ENCODE measurements at places on chromosomes 1 and 21.
A peak's percentile ranks its signal among the peaks of the same experiment; 100 is the strongest.

- DNase-seq: no peak
Measured at GRCh38 chr1:5099558-5099957, 445.1 kb downstream of the AJAP1 start.

DNA sequence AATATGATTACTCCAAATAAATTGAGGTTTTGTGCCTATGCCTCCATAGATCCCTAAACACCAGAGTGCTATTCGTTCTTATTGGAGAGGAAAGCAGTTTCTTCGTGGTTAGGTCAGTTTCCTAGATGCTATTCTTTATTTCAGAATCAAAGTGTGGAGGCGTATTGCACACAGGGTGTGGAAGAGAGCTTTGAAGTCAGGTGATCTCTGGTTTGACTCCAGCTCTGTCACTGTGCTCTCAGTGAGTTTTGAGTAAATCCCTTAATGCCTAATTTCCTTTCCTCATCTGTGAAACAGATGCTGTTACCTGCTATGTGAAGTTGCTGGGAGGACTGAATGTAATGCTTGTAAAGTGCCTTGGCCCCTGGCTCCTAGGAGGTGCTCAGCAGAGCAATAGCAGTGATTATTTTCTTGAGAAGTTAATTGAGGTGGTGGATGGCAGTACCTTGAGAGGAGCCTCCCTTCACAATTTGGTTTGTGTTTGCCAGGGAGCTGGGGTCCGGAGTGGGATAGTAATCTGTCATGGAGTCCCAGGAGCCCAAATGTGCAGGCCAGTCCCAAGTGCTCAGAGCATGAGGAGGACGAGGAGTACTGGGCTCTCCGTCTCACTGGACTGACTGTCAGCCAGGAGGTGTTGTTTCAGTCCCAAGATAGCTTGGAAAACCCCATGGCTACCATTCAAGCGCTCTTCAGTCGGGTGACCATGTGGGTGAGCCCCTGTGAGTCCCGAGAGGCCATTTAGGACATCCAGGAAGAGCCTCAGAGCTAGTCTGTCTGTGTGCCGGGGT, 14.9 kb downstream of the NTPCR start:
- no peak for DNase-seq

DNA sequence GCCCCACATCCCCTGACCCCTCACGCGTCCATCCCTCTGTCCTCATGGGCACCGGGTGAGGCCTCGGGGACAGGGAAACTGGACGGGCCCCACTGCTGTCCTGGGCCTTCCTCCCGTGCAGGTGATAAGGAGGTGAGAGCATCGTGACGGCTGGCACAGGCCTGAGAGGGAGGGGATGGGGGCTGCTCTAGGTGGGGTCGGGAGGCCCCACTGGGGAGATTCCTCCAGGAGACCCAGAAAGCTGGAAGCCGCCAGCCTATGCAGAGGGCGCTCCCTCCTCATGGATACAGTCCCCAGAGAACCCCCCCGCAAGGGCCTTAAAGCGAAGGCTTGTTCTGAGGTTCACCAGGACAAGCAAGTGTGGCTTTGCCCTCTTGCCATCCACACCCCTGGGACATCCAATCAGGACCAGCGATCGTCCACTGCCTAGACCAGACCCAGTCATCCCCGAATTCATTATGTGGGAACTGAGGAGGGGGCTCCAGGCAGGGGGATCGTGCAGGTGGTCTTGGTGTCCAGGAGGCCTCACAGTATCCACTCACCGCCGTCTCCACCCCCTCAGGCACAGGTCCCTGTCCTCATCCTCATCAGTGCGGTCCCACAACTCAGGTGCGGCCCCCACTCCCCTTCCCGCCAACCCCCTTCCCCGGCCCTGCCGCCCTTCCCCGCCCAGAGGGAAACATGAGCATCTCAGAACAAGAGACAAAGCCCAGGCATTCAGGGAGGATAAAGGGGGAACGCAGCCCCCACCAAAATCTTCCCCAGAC, 45.3 kb upstream of the COL18A1 start:
- no peak for DNase-seq

- DNase-seq: peak; percentile 26
Measured at GRCh38 chr1:54052431-54052933, 522 bp downstream of the TMEM59 start.

- no peak for DNase-seq
Measured at GRCh38 chr1:239657291-239657690, 270.9 kb downstream of the CHRM3 start.

- DNase-seq: no peak
Measured at GRCh38 chr1:180123463-180123936, 31.2 kb upstream of the QSOX1 start.

DNA sequence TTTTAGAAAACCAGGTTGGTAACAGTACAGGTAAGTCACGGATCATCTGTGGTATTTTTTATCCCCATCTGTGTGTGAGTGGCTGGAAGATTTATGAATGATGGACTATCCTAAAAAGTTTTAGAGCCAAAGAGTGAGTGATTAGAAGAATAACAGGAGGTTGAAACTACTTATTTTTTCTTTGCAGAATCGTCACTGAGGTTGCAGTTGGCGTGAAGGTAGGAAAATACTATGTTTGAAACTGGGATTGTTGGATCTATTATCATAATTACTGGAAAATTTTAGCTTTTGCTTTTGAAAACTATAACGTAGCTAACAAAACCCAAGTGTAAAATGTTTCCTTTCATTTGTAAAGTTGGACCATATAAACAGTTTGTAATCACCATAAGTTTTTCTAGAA, 1.8 kb downstream of the PTBP2 start:
- DNase-seq: no peak

DNA sequence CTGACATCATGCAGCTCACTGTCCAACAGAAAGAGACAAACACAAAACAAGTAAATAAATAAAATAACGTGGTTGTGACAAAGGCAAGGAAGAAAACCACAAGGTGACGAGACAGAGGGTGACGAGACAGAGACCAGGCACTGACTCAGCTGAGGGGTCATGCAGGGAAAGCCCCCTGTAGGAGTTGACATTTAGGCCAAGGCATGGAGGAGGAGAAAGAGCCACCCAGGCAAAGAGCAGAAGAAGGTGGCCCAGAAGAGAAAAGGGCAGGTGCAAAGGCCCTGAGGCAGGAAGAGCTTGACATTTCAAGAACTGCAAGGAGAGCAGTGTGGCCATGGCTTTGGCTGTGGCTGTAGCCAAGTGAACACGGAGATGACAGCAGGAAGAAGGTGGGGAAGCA, 65.1 kb upstream of the ID3 start:
- peak; percentile 17 for DNase-seq

- DNase-seq: no peak
Measured at GRCh38 chr1:18974005-18974404, 17.5 kb upstream of the IFFO2 start.

DNA sequence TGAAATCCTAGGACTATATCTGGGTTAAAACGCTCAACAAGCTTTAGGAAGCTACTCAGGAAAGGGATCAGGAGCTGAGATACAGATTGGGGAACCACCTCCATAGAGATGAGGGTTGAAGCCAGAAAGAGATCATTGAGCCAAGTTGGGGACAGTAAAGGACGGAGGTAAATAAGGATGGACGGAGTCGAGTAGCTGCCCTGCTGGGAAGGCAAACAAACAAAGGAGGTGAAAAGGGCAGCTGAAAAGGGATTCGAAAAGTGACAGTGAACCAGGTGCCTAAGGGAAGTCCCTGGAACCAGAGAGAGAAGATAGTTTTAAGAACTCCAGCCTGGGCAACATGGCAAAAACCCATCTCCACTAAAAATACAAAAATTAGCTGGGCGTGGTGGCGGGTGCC, 6.3 kb upstream of the CAMSAP2 start:
- DNase-seq: no peak

GRCh38 chr1:212353181-212353580, 61.5 kb downstream of the PACC1 start:
- DNase-seq: no peak

DNA sequence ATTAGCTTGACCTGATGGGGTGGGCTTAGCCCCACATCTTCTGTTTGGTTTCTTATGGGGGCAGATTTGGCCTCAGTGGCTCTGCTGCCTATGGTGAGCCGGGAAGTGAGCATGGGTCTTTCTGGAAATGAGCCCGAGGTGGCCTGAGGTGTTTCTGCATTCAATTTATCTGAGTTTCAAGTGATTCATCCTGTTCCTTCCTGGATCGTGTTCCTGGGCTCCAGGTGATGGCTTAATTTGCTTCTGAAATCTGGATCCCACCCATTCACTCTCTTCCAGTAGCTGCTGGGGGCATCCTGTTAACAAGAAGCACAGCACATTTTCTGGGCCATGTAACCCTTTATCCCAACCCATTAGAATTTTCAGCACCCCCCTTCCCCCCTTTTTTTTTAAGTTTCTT, 324.6 kb downstream of the CAMTA1 start:
- no peak for DNase-seq

- DNase-seq: no peak
Measured at GRCh38 chr21:44994695-44995342, 55.0 kb downstream of the SLX9 start.

- no peak for DNase-seq
Measured at GRCh38 chr1:94983171-94983739, 56.3 kb upstream of the CNN3 start.

- DNase-seq: no peak
Measured at GRCh38 chr1:236099355-236099974, 34.6 kb upstream of the NID1 start.

DNA sequence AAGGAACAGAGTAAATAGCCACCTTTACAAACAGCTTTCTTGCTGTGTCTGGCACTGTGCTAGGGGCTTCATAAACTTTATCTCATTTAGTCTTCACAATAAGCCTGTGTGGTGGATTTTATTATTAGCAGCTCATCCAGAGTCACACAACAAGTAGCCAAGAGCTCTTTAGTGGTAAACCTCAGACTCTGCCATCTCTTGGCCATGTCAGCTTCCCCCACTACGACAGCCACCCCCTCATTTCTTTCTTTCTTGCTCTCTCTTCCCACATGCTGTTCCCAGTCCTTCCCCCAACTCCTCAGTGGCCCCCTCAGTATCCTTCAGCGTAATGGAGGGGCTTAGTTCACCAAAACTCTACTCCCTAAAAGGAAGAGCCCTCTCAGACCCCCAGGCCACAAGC, 1.2 kb upstream of the ZNF683 start:
- no peak for DNase-seq

- DNase-seq: no peak
Measured at GRCh38 chr1:61616830-61617229, 108.1 kb downstream of the TM2D1 start.

- DNase-seq: no peak
Measured at GRCh38 chr1:180237869-180238476, 7.9 kb downstream of the LHX4 start.

DNA sequence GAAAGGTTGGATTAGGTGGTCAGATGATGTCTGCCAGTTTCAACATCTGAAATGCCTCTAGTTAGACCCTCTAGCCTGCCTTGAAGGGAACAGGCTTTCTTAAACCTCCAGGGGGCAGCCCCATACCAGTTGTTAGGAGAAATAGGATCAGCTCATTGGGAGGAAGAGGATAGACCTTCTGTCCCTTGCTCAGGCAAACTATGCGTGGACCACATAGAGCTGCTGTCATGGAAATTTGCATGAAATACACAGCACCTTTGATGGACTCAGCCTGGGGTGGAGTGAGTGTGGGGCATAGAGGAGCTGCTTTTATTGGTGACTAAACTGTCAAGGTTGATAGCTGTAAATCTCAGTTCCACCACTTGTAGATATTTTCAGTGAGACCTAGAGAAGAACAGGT, 38.4 kb upstream of the SPAG17 start:
- no peak for DNase-seq

- DNase-seq: no peak
Measured at GRCh38 chr21:27806281-27806680, 839.4 kb upstream of the ADAMTS5 start.

DNA sequence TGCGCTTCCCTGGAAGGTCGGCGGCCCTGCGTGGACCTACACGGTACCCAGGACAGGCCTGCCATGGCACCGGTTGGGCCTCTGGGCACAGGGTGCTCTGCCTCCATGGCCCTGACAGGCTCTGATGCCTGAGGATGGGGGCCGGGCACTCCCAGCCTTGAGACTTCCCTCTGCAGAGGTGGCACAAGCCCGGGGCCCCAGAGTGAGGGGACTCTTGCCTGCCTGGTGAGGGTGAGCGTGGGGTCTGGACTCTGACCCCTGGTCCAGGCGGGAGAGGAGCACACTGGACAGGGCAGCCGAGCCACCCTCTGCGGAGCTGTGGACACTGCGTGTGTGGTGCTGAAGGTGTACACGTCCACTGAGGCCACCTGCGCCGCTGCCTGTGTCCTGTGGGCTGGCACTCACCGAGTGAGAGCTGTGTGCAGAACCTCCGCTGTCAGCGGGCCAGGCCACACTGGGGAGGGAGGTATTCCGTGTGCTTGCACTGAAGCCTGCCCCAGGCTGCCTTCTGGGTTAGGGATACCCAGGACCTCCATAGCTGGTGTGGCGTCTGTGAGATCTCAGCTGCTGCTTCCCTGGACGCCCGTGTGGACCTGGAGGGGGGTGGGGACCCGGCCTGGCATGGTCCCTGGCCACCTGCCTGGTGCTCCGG, 10.4 kb downstream of the SKI start:
- DNase-seq: no peak

GRCh38 chr1:6248932-6249738, 5.2 kb downstream of the HES3 start:
- no peak for DNase-seq

DNA sequence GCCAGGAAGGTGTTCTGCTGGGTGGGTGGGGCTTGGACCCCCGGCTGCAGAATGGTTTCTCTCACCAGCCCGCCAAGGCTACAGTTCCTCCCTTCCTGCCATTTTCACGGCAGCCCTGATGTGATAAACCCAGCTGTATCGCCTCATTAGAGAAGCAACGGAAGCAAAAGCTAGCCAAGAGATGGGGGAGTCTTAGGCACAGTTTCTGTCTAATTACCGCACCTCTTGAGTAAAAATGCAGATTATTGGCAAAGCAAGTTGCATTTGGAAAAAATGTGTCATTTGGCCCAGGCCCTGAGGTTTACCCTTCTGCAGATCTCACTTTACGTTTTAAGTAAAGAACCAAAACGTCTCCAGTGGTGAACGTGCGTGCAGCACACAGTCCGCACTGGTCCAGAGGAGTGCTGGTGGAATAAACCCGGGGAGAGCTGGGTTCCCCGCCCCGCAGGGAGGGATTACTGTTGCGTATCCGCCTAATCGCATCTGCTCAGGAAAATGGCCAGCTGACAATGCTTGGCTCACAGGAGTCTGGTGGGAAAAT, 109.9 kb downstream of the GALNT2 start:
- DNase-seq: no peak

Measured in Caki2 (cell line).